Stimulated activated CD4-positive, alpha-beta T cell treated with anti-CD3 and anti-CD28 coated beads, Interleukin-2, amount 100 ng/mL, for 24 hours (primary cell): ENCODE measurements at places on chromosomes 11 and 22.

DNA sequence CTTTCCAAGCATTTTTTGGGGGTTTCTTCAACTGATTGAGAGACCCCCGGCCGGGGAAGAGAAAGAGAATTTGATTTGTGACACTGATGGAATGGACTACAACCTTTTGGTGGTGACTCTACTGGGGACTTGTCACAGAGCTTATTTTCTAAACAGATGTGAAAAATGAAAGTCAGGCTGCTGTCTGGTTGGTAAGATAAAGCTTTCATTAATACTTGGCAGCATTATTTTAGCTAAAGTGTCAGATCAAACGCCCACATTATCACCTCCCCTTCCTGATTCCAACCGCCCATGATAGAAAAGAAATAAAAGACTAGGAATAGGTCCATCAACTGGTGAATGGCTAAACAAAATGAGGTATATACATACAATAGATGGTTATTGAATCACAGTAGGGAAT is 45.6 kb upstream of the EHF start:
- DNase-seq = no peak

GRCh38 chr11:119785131-119785530 is 56.1 kb upstream of the NECTIN1 start:
- no peak for DNase-seq

DNA sequence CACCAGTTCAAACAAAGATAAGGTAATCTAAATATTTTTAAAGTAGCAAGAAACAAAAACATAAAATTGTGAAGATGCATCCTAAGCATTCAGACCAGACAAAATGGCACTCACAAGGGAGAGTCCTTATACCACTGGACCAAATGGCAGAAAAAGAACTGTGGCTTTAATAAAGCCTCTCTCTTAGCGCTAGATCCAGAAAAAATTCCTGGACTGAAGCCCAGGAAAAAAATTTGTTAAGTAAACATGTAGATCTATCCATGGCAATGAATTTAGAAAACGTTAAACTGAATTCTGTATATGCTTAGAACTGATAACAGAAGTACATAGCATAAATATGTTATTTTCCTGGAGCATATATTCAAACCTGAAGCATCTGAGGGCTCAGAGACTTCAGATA is 11.8 kb upstream of the CD59 start:
- no peak for DNase-seq

GRCh38 chr22:32355760-32356159 is 1.9 kb upstream of the RFPL3 start:
- DNase-seq = no peak

DNA sequence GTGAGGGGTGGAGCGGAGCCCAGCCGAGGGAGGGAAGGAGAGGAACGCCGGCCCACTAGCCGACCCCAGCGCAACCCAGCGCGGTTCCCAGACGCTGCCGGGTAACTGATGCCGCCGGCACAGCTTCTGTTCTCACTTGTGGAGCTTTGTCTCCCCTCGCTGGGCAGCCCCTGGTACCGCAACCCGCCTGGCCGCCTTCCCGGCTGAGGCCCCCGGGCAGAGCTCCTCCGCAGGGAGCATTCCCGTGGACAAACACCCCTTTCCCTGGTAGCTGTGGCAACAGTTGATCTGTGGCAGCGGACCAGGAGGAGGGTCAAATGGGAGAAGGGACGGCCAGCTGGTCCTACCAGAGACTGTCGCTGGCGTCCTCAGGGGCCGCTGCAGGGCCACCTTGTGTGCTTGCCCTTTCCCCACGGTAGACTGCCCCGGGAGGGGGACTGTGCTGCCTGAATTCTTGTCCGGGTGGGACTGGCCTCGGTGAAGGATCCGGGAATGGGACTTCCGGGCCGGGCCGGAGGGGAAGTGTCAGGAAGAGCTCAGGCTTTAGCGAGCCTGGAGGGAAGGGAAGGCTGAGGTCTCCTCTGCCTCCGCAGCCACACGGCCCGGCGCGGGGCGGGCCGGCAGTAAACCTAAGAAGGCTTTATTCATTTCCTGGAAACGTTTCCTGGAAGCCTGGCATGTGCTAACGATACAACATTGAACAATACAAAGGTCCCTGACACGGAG is 468.0 kb downstream of the OPCML start:
- DNase-seq = peak; percentile 33

- no peak for DNase-seq
These were observed 12.8 kb downstream of the GGT5 start for GRCh38 chr22:24232124-24232523.

GRCh38 chr11:100980156-100980555 is 149.5 kb downstream of the PGR start:
- no peak for DNase-seq
